ENCODE measurements at places on chromosomes 7 and 10.
A peak's percentile ranks its signal among the peaks of the same experiment; 100 is the strongest.

- DNase-seq = no peak
Measured at GRCh38 chr10:133040198-133040597, 47.5 kb upstream of the ADGRA1 start.

- no peak for DNase-seq
Measured at GRCh38 chr7:103902917-103903316, 86.5 kb downstream of the RELN start.

- no peak for DNase-seq
Measured at GRCh38 chr10:71921324-71922027, 42.7 kb upstream of the CHST3 start.

GRCh38 chr10:86385806-86386205 lies 19.2 kb upstream of the GRID1 start:
- DNase-seq = no peak

- DNase-seq = peak; percentile 73
Measured at GRCh38 chr10:9209105-9209798, 1154.8 kb downstream of the GATA3 start.

GRCh38 chr7:150931199-150931869 lies 46.8 kb downstream of the KCNH2 start:
- DNase-seq = peak; percentile 32

DNA sequence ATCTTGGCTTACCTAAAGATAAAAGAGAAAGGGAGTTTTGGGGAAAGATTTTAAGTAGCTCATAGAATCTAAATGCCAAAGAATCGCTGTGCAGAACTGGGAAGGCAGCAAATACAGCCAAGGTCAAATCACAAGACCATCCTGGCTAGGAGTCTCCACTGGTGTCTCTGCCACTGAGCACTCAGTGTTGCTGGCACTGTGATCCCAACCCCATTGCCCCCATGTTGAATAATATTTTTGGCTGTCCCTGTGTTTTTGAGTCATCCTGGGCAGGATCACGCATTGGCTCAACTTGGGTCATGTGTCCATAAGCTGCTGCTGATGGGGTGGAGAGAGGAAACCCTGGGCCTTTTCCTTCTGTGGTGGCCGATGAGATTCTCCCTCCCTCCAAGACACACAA lies 21.2 kb downstream of the TLX1 start:
- DNase-seq = no peak

- no peak for DNase-seq
Measured at GRCh38 chr10:76769582-76769981, 868.0 kb downstream of the KCNMA1 start.

- DNase-seq = no peak
Measured at GRCh38 chr10:188546-188945, 53.3 kb downstream of the ZMYND11 start.

All from CD4-positive, alpha-beta T cell treated with Interleukin-21 for 1 hour (primary cell).